Stimulated activated CD8-positive, alpha-beta memory T cell treated with anti-CD3 and anti-CD28 coated beads, Interleukin-7, amount 100 ng/mL, for 4 hours (primary cell): ENCODE measurements at places on chromosomes 7 and 10.

DNA sequence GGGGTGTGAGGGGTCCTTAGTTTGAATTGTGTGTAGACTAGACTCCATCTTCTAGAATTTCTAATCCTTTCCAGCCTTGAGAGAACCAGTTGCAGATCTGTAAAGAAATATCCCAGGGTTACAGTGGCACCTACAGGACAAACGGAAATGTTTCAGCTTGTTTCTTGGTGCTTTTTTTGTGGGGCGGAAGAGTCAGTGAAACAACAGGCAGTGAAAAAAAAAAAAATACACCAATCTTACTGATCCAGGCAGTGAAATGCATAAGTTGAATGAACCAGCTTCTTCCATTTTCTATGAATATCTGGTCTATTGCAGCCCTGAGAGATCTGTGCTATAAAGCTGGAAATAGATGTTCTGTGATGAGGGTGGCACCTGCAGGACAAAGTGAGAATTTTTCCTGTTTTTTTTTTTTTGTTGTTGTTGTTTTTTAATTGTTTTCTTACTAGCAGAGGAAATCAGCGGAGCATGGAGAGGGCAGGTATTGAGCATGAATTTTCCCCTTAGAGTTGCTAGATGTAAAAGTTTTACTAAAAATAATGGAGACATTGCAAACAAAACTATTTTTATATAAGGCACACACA is 81.9 kb upstream of the DYNC1I1 start:
- DNase-seq = no peak

DNA sequence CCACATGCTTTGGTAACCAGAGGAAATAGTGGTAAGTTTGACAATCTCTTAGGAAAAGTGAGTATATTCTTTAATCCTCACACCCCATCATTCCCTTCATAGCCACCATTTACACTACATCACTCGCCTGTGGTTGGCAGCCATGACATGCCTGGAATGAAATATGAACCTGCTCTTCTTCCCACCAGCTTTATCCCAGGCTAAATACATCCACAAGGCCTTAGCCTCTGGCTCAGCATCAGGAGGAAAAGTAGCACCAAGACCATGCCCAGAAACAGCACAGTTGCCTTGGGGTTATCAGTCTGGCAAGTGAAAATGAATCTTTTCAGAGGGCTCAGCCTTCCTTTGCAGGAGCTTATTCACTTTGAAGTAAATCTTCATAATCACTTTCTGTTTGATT is 40.3 kb downstream of the SGCE start:
- no peak for DNase-seq

DNA sequence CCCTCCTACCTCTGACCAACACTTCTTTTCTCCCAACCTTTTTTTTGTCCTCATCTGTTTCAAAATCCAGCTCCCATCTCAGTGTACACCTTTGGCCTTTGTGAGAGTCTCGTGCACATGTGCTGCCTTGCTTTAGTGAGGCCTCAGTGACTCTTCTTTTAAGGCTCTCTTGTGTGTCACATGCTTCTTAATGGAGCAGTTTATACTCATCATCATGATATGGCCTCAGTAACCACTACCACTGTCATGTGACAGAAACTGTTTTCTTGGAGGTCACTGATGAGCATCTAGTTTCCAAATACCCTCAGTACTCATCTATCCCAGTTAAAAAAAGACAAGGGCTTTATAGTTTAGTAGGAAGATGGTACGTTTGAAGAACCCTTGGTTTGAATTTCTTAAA is 8.1 kb upstream of the ARHGAP22 start:
- no peak for DNase-seq

- DNase-seq = no peak
Observed at GRCh38 chr10:30160271-30160982, 101.0 kb upstream of the JCAD start.

GRCh38 chr10:723973-724372 is 34.5 kb upstream of the DIP2C start:
- no peak for DNase-seq

DNA sequence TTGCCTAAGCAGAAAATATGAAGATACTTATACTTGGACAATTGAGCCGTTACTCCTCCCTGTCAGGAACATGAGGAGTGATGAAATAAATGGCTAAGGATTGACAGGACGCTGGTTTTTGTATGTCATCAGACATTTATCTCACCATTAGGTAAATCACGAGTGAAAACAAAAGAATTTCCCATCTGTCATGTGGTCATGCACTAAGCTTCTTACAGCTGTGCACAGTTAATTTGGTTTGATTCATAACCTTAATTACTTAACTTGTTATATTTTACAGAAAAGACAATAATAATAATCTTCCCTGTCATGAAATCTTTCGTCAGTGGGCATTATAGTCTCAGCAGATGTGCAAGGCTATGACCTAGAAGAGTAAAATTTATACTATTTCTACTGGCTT is 266.5 kb downstream of the HGF start:
- no peak for DNase-seq

DNA sequence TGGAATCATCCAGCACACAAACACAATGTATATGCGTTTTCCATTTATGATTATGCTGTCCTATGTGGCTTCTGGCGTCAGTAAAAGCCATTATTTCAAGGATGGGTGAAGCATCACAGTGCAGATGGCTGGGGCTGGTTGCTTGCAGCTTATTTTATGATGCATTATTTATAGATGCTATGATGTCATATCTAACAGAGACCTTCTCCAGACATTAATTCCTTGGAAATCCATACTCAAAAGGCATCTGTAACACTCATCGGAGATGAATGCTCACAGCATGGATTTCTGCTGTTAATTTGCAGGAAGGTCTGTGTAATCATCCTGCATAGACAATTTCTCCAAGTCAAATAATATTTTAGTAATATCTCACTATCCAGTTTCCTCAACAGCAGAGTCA is 7.2 kb downstream of the RGS10 start:
- DNase-seq = no peak

DNA sequence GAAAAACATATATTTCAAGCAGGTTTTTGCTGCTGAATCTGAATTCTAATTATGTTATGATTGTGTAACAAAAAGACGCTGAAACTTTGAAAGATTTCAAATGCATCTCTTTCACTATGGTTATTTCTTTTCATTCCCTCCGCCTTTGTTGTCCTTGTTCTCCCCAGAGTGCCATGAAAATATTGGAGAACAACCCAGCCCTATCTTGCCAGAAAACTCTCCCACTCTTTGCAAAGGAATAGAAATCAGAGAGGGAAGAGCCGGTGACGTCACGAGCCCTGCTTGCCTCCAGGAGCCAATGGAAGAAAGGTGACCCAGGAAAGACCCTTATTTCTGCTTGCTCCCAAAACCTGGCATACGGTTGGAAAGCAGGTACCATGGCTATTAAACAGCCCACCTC is 3.4 kb downstream of the GFRA1 start:
- DNase-seq = no peak

- DNase-seq = no peak
Observed at GRCh38 chr10:70956029-70956759, 67.8 kb upstream of the PCBD1 start.

- DNase-seq = no peak
Observed at GRCh38 chr7:25171516-25171915, 46.5 kb upstream of the CYCS start.

DNA sequence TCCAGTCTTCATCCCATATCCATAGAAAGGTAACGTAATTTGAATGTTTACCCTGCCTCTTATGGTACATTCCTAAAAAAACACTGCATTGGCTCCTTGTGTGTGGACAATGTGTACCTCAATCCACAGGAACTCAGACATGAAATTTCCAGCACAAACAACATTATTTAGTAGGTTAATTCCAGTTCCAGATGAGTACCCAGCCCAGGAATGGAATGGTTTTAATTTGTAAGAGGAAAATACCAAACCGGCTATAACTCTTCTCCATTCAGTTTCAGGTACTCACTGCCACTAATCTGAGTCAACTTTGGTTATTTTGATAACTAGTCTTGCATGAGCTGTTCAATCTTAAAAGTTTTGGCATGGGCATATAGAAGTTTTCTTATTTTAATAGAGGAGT is 39.0 kb downstream of the TFPI2 start:
- no peak for DNase-seq

DNA sequence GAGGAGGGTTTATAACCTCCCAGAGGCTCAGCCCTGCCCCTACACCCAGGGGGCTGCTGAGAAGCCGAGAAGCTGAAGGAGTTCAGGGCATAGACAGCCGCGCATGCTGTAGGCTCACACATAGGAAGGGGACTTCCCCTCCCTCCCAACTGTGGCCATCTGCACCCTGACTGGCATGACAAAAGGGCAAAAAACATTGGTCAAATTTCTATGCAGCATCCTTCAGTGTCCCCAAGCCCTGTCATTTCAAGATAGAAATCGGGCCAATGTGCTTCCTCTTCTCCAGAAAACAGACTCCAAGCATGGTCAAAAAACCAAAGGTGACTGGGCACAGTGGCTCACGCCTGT is 55.9 kb upstream of the MYL10 start:
- DNase-seq = no peak

DNA sequence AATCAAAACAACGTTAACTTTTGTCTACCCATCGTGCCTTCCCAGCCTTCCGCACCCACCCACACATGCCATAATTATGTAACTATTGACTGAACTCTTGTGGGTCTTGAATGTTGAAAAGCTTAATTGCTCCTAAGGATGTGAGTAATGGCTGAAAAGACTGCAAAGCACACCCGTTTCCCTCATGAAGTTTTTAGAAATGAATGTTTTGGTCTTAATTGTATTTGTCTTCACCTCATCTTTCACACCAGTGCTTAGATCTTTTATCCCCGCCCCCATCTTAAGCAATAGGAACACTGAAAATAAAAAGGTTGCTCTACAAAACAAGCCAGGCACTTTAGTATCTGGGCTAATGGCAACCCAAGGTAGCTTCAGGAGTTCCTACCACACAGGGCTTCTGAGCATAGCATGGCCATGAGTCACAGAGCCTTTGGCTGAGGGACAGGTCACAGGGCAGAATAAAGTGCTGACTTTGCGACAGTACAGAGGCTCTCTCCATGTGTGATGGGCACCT is 690.5 kb downstream of the PARD3 start:
- no peak for DNase-seq

DNA sequence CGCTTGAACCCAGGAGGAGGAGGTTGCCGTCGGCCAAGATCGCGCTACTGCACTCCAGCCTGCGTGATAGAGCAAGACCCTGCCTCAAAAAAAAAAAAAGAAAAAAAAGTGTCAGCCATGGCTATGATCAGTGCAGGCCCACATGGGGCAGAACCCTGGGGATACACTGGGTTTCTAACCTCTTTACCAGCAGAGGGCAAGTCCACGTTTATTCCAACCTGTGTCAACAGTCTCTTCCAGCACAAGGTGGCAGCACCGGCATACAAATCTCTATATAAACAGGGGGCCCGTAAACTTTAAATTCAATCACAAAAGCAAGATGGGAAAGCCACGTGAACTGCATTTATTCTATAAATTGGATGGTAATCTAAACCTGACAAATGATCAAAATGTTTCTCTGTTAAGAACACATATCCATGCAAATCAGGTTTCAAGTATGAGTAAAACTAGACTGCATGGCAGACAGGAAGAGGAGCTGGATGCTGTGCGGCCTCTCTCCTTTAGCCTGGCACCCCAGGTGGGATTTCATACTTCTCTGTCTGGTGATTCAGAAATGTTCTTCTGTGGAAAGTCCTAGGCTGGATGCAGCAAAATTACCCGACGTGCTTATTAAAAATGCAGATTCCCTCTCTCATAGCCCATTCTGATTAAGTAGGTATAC is 60.0 kb upstream of the STEAP1B start:
- DNase-seq = no peak

- DNase-seq = no peak
Observed at GRCh38 chr7:154916381-154916780, 86.5 kb downstream of the PAXIP1 start.

DNA sequence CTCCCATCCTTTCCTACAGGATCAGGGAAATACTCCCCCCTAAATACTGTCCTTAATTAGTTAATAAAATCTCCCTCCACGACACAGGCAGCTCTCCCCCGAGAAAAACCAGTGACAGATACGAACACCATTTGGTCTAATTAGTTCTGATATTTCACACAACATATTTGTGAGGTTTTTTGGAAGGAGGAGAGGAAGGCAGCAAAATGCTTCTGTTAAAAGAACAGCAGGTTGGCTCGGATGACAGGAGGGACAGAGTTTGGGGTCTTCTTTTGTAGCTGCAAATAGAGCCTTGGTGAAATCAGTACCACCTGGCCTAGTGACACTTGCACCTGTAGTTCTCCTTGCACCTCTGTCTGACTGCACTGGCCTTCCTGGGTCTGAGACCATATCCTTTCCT is 507.0 kb downstream of the PLXNA4 start:
- DNase-seq = no peak

DNA sequence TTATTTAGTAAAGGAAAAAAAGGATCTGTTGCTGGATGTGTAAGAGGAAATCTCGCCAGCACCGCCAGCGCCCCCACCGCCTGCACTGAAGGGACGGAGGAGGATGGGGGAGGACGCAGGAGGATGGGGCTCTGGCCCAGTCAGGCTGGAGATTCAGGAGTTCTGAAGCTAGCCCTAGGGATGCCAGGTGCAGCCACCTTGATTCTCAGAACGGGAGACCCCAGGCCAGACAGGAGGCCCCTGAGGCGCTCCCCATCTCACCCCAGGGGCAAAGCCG is 1.3 kb downstream of the CAMK2B start:
- DNase-seq = no peak

- no peak for DNase-seq
Observed at GRCh38 chr7:134371536-134371935, 54.8 kb upstream of the SLC35B4 start.

GRCh38 chr7:45574416-45574668 is 174 bp downstream of the ADCY1 start:
- no peak for DNase-seq

DNA sequence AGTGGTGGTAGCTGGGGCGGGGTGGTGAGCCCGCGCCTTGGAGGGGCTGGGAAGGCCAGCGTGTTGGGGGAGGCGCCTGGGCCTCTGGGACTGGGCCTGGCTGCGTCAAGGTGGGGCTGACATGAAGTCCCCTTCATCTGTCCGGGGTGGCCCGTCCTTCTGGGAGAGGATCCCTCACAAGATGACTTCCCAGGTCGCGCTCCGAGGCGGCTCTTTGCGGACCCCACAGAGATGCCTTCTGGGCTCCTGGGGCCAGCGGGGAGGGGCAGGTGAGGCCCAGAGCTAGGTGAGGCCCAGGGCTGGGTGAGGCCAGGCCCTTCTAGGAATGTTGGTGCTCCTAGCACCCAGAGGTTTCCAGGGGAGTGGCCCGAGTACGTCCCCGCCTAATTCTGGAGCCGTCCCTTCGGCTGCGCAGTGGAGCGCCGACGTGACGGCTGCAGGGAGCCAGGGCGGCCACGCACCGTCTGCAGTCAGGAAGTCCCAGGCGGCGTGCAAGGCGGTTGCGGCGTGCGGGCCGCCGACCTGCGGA is 58.2 kb upstream of the NUPR2 start:
- no peak for DNase-seq

GRCh38 chr10:103819493-103819892 is 35.9 kb downstream of the SH3PXD2A start:
- DNase-seq = no peak

DNA sequence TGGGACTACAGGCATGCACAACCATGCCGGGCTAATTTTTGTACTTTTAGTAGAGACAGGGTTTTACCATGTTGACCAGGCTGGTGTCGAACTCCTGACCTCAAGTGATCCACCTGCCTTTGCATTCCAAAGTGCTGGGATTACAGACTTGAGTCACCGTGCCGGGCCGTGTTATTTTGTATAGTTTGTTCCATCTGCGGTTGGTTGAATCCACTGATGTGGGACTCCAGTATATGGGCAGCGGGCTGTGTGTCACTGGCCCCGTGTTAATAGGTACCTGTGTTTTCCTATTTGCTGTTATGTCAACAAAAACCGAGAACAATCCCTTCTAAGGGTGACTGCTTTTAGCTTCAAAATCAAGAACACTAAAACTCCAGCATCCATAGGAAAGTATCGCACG is 297.6 kb upstream of the PITRM1 start:
- no peak for DNase-seq

- DNase-seq = no peak
Observed at GRCh38 chr7:22248111-22248809, 108.7 kb downstream of the RAPGEF5 start.
